ENCODE measurements at places on chromosomes 3 and 15.

- peak overlapping the region; percentile 87 for H3K27ac ChIP-seq
- peak; percentile 49 for DNase-seq
- H3K4me3 ChIP-seq, result peak overlapping the region; percentile 94
- H3K4me1 ChIP-seq, result peaks cover 18% of the 10 kb centered on the region
Observed at GRCh38 chr3:51982352-51982837, 940 bp upstream of the ACY1 start.

DNA sequence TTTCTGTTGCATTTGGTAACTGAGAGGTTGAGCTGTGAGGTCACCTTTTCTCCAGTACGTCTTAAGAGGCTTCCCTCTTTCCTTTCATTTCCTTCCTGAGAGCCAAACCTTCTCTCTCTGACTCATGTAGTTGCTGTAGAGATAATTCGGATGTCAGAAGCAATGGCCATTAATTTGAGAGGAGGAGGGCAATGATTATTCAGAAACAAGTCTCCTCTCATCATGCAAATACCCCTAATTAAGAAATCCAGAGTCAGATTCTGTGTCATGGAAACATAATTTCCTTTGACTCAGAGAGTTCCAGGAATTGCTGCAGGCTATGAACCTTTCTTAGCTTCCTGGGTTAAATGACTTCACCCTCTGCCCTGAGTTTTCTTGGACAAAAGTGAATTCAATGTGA is 59.0 kb upstream of the GSK3B start:
- H3K27ac ChIP-seq, result no peak overlapping the region
- H3K4me1 ChIP-seq, result peaks cover 5% of the 10 kb centered on the region
- no peak overlapping the region for H3K4me3 ChIP-seq
- H3K27me3 ChIP-seq, result no peaks in the 10 kb centered on the region

GRCh38 chr3:73568371-73568862 is 56.3 kb downstream of the PDZRN3 start:
- H3K36me3 ChIP-seq, result no peaks in the 10 kb centered on the region
- H3K27me3 ChIP-seq, result peaks cover 18% of the 10 kb centered on the region
- no peaks in the 10 kb centered on the region for H3K4me1 ChIP-seq
- H3K27ac ChIP-seq, result no peak overlapping the region
- no peak overlapping the region for H3K4me3 ChIP-seq

GRCh38 chr15:59444980-59445545 is 7.1 kb downstream of the FAM81A start:
- no peak overlapping the region for H3K27ac ChIP-seq
- peaks cover 11% of the 10 kb centered on the region for H3K36me3 ChIP-seq
- no peak for DNase-seq
- peaks cover 20% of the 10 kb centered on the region for H3K4me1 ChIP-seq

GRCh38 chr3:148005456-148005855 is 596.3 kb downstream of the ZIC1 start:
- no peaks in the 10 kb centered on the region for H3K36me3 ChIP-seq
- no peaks in the 10 kb centered on the region for H3K27me3 ChIP-seq
- no peaks in the 10 kb centered on the region for H3K4me1 ChIP-seq
- no peak overlapping the region for H3K4me3 ChIP-seq
- no peak for DNase-seq
- no peak overlapping the region for H3K27ac ChIP-seq

DNA sequence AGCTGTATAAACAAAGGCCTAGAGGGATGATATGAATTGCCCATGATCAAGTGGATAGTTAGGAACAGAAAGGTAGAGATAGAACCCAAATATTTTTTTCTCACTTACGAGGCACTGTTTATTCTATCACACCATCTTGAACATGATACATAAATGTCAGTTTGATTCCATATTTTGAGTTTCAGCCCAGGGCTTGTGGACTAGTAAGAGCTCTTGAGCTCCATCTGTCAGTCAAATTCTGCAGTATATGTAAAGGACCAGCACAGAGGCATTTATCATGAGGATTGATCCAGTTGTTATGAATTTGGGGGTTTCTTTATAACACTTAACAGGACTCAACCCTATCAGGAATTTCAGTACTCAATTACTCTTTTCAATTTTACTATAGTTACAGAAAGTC is 4.8 kb downstream of the SLC27A2 start:
- peaks cover 14% of the 10 kb centered on the region for H3K4me1 ChIP-seq
- DNase-seq, result no peak
- H3K27me3 ChIP-seq, result no peaks in the 10 kb centered on the region
- H3K27ac ChIP-seq, result no peak overlapping the region

- H3K27me3 ChIP-seq, result no peaks in the 10 kb centered on the region
- no peak for DNase-seq
- H3K4me3 ChIP-seq, result no peak overlapping the region
- H3K4me1 ChIP-seq, result no peaks in the 10 kb centered on the region
- H3K27ac ChIP-seq, result no peak overlapping the region
Observed at GRCh38 chr3:154786724-154787123, 293.4 kb upstream of the MME start.

GRCh38 chr3:123084738-123085237 is 18.0 kb downstream of the PDIA5 start:
- no peak for DNase-seq
- no peak overlapping the region for H3K27ac ChIP-seq
- H3K36me3 ChIP-seq, result peaks cover 4% of the 10 kb centered on the region
- H3K27me3 ChIP-seq, result no peaks in the 10 kb centered on the region

DNA sequence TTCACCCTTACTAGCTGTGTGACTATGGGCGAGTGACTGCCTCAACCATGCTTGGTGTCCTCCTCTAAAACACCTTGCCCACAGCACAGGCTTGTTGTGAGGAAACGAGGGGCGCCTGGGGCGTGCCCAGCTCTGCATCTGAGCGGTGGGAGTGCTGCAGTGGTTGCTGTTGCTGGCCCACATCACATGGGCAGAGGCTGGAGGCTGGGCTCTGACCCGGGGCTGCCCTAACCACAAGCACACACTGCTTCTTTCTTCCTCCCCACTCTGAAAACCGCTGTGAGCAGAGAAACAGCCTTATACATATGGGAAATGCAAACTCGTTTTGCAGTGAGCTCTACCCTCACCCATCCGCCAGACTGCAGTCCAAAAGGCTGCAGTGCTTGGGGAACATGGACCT is 74.8 kb upstream of the RPL32 start:
- peak overlapping the region; percentile 48 for H3K27ac ChIP-seq
- peaks cover 27% of the 10 kb centered on the region for H3K4me1 ChIP-seq
- peak overlapping the region; percentile 39 for H3K4me3 ChIP-seq
- peaks cover 17% of the 10 kb centered on the region for H3K36me3 ChIP-seq

DNA sequence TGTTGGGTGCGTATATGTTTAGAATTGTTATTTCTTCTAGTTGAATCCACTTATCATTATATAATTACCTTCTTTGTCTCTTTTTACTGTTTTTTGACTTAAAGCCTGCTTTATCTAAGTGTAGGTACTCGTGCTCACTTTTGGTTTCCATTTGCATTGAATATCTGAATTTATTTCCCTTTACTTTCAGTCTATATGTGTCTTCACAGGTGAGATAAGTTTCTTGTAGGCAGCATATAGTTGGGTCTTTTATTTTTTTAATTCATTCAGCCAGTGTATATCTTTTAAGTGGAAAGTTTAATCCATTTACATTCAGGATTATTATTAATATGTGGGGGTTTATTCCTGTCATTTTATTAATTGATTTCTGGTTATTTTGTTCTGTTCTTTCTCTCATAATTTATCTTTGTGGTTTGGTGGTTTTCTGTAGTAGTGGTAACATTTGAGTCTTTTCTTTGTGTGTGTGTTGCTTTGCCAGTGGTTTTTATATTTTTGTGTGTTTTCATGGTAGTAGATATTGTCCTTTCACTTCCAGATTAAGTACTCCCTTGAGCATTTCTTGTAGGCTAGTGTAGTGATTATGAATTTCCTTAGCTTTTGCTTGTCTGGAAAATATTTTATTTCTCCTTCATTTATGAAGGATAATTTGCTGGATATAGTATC is 27.3 kb downstream of the STT3B start:
- peak overlapping the region; percentile 55 for H3K4me3 ChIP-seq
- no peak for DNase-seq
- H3K27me3 ChIP-seq, result no peaks in the 10 kb centered on the region
- H3K4me1 ChIP-seq, result peaks cover 59% of the 10 kb centered on the region
- H3K27ac ChIP-seq, result peak overlapping the region; percentile 63

DNA sequence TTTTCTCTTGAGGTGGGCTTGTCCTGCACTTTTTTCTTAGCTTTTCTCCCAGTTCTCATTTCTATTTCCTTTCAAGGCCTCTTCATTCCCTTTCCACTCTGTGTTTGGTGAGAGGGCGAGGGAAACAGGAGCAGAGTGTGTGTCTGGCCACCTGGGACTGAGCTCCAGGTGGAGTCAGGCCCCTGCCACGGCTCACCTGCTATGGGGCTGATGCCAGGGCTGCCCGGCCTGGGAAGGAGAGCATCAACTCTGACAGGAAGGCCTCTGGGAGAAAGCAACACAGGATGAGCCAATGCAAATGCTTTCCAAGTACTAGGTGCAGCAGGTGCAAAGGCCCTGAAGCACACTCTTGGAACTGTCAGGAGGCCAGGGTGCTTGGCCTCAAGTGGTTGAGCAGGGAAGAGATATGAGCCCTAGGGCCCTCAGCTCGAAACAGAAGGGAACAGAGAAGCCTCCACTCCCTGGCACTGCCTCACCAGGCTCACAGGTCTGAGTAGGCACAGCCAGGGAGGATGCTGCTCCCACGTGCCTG is 27.3 kb upstream of the DUSP7 start:
- H3K36me3 ChIP-seq, result peaks cover 3% of the 10 kb centered on the region
- no peak overlapping the region for H3K4me3 ChIP-seq
- H3K4me1 ChIP-seq, result peaks cover 30% of the 10 kb centered on the region
- no peaks in the 10 kb centered on the region for H3K27me3 ChIP-seq

GRCh38 chr3:177197727-177198460 is 612 bp upstream of the TBL1XR1 start:
- H3K36me3 ChIP-seq, result peaks cover 18% of the 10 kb centered on the region
- peak; percentile 82 for DNase-seq
- peaks cover 54% of the 10 kb centered on the region for H3K4me1 ChIP-seq

GRCh38 chr3:69691860-69692259 is 47.4 kb upstream of the MITF start:
- H3K4me3 ChIP-seq, result no peak overlapping the region
- no peak for DNase-seq
- no peaks in the 10 kb centered on the region for H3K27me3 ChIP-seq
- H3K27ac ChIP-seq, result no peak overlapping the region

- peaks cover 2% of the 10 kb centered on the region for H3K27me3 ChIP-seq
- H3K27ac ChIP-seq, result no peak overlapping the region
- no peak for DNase-seq
Observed at GRCh38 chr3:169278667-169279066, 384.8 kb downstream of the MECOM start.

DNA sequence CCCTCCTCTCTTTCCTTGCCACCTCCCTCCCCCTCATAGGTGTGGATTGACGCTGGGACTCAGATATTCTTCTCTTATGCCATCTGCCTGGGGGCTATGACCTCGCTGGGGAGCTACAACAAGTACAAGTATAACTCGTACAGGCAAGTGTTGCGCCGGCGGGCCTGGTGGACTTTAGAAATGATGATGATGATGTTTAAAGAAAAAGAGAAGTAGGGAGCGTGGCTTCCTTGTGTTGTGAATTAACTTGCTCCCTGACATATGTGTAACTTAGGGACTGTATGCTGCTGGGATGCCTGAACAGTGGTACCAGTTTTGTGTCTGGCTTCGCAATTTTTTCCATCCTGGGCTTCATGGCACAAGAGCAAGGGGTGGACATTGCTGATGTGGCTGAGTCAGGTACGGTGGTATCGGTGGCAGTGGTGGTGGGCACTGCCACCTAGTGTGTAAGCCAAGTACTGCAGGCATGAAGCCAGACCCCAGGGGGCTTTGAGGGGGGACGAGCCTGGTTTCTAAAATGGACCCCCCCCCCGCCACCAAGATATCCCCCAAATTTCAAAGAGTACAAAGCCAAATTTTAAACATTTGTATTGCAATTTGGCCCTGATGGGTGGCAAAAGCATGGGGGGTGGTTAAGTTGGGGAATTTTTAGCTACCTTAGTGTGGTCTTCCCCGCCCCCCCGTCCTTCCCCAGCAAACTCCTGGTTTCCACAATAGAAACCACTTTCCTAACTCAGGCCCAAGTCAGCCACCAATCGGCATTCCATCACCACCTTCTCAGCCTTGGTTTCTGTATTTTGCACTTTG is 65.6 kb downstream of the SLC6A6 start:
- H3K4me3 ChIP-seq, result no peak overlapping the region
- no peaks in the 10 kb centered on the region for H3K27me3 ChIP-seq
- DNase-seq, result peak; percentile 52
- H3K4me1 ChIP-seq, result no peaks in the 10 kb centered on the region
- H3K36me3 ChIP-seq, result peaks cover 2% of the 10 kb centered on the region

- peaks cover 9% of the 10 kb centered on the region for H3K27me3 ChIP-seq
- no peaks in the 10 kb centered on the region for H3K4me1 ChIP-seq
- no peaks in the 10 kb centered on the region for H3K36me3 ChIP-seq
- no peak overlapping the region for H3K27ac ChIP-seq
- no peak overlapping the region for H3K4me3 ChIP-seq
- no peak for DNase-seq
Observed at GRCh38 chr15:32829436-32829835, 111.6 kb downstream of the GREM1 start.

DNA sequence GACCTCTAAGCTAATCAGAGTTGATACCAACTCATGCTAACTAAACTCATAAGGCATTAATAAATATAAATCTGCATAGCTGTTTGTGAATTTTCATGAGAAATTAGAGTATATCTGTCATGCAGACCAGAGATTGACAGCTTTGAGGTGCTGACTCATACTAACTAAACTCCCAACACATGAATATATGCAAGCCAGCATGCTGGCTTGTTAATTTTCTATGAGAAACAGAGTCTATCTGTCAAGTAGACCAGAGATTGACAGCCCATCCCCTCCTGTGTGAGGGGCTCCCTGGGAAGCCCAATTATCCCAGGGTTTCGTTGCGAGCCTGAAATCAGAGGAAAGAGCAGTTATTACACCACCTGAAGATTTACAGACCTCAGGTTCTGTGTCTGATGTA is 69.3 kb downstream of the CD47 start:
- no peak for DNase-seq
- H3K4me1 ChIP-seq, result no peaks in the 10 kb centered on the region

DNA sequence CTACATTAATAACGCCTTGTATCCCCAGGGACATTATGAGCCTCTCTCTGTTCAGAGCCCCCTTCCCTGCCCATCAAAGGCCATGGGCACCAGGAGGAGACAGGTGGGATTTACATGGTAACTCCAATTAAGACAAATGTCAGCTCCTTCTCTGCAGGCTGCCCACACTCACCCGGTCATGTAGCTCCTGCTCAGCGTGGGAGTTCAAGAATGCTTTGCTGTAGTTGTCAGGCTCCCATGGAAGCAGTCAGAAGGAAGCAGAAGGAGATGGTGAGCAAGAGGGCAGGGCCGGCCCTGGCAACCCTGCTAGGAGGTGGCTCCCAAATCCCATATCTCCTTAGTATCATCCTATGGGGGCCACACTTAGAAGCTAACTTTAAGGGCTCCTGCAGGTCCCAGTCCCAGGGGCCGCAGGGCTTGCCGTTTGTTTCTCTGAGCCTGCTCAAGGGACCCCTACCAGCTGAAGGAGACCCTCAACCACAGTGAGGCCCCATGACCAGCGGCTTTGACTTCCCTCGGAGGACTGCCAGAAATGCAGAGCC is 218.4 kb upstream of the TLE3 start:
- H3K36me3 ChIP-seq, result peaks cover 2% of the 10 kb centered on the region
- peaks cover 16% of the 10 kb centered on the region for H3K27me3 ChIP-seq
- H3K4me3 ChIP-seq, result no peak overlapping the region

- no peak for DNase-seq
- no peak overlapping the region for H3K27ac ChIP-seq
- H3K4me1 ChIP-seq, result peaks cover 4% of the 10 kb centered on the region
- peak overlapping the region; percentile 77 for H3K4me3 ChIP-seq
- peaks cover 59% of the 10 kb centered on the region for H3K27me3 ChIP-seq
Observed at GRCh38 chr3:56467801-56468183, 475 bp downstream of the ERC2 start.

All from activated naive CD8-positive, alpha-beta T cell treated with anti-CD3 and anti-CD28 coated beads, Interleukin-2, amount 10 ng/mL, durations not matched to agents 7 days and 5 days (primary cell).